ENCODE measurements at places on chromosomes 13 and 19.

DNA sequence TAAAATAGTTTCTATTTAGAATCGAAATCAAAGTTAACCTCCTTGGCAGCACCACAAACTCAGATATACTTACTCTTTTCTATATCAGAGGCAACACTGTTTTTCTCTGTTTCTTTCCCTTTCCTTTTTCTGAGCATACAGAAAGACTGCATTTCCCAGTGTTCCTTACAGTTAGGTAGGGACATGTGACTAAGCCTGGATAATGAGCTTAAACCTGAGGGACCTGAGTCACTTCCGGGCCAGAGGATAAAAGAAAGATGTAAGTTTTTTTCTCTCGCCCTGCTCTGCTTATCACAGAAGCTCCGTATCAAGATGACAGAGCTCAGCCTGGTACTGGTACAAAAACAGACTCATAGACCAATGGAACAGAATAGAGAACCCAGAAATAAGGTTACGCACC is 531.9 kb downstream of the KLF12 start:
- DNase-seq, result no peak

GRCh38 chr13:101841698-101842097 is 389.2 kb downstream of the ITGBL1 start:
- no peak for DNase-seq

GRCh38 chr19:7515645-7516151 is at the start of gene ZNF358:
ZNF358 (plus strand) TSS chr19:7516103; CDS start chr19:7519243, 3,140 bp downstream.
- no peak for DNase-seq

DNA sequence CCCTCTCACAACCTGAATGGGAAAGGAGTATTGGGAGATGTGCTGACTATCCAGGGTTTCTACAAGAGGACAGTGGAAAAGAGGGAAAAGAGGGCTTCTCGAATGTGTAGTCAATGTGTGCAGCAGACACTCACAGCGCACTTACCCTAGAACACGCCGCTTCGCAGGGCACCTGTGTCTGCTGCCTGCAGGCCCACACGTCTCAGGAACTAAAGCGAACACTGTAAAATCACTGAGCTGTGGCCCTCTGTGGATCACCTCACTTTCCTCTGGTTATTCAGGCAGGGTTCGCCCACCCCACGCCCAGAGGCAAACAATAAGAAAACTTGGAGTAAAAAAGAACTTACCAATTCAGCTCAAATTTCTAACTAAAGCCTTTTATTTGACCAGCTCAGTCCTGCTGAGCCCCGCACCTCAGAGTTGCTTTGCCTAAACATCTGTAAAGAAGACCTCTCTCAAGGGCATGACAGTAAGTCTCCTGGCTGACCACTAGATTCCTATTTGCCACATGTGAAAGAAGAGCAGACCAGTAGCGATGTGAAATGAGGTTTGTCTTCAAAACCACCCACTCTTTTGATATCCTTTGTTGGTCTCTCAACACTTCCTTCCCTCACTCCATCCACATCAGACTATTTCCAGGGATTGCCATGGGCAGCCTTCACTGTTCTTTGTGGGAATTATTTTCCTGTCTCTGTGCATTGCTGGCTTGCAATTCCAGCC is 19.3 kb upstream of the DOCK9 start:
- DNase-seq, result no peak

DNA sequence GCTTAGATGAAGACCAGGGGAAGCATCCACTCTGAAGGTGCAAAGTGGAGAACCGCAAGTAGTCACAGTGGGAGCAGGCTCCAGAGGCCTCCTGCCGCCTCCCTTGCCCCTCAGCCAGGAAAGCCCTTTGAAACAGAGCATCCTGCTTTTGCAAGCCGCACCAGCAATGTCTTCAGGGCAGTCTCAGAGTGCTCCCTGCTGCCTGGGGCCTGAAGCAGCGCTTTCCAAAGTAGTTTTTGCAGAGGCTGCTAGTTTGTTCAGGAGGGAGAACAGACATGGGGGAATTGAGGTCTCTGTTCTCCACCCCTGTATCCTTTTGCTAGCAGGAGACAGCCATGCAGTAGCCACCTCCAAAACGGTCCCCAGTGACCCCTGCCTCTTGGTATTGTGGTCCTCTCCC is 15.8 kb upstream of the POP4 start:
- no peak for DNase-seq

DNA sequence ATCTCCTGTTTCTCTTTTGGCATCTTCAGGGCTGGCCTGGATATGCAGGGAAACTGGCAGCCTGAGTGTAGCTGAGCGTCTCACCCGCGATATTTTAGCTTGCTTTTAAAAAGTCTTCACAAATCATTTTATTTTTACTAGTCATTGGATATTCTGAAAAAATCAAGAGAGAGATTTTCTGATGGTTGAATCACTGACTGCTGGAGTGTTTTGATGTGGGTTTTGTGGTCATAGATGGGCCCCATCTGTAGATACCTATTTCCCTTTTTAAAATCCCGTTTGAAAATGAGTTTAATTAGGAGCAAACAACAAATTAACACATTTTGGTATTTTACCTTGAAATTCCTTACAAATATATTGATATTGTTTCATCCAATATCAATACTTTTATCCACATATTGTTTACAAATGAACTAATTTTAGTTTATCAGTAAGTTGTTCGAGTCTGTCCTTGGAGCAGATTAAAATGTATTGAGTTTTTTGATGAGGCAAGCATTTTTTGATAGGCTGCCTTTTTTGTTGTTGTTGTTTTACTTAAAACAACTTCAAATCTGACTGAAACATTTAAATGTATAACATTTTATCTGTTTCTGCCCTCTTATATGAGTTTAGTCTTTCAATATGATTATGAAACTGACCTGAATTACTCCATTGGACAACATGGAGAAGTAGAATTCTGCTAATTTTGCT is 21.5 kb upstream of the OXGR1 start:
- no peak for DNase-seq

DNA sequence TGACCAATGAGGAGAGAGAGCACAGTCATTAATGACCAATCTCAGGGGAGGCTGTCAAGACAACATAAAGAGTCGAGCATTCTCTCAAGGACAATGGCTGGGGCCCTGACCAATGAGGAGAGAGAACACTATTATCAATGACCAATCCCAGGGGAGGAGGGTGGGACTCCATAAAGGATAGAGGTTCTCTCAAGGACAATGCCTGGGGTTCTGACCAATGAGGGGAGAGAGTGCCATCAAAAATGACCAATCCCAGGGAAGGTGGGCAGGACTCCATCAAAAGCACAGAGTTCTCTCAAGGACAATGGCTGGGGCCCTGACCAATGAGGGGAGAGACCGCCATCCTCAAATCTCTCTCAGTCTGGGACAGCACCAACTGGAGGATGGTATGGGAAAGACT is 3.3 kb upstream of the KLK11 start:
- no peak for DNase-seq

Data from GM04503 (cell line).